ENCODE measurements at places on chromosomes 12 and 14. TPM values are rescaled to one million over a fixed set of nuclear protein-coding genes. Genes with fewer than 3 reads are reported as not detected.

DNA sequence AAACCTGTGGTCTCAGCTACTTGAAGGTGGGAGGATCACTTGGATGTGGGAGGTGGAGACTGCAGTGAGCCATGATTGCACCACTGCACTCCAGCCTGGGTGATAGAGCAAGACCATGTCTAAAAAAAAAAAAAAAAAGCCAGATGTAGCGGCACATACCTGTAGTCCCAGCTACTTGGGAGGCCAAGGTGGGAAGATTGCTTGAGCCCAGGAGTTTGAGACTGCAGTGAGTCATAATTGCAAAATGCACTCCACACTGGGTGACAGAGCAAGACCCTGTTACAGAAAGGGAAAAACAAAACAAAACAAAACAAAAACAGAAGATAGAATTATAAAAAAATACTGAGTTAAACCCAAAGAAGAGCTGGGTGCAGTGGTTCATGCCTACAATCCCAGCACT lies 29.1 kb upstream of the APOF start:
- DNase-seq = no peak

DNA sequence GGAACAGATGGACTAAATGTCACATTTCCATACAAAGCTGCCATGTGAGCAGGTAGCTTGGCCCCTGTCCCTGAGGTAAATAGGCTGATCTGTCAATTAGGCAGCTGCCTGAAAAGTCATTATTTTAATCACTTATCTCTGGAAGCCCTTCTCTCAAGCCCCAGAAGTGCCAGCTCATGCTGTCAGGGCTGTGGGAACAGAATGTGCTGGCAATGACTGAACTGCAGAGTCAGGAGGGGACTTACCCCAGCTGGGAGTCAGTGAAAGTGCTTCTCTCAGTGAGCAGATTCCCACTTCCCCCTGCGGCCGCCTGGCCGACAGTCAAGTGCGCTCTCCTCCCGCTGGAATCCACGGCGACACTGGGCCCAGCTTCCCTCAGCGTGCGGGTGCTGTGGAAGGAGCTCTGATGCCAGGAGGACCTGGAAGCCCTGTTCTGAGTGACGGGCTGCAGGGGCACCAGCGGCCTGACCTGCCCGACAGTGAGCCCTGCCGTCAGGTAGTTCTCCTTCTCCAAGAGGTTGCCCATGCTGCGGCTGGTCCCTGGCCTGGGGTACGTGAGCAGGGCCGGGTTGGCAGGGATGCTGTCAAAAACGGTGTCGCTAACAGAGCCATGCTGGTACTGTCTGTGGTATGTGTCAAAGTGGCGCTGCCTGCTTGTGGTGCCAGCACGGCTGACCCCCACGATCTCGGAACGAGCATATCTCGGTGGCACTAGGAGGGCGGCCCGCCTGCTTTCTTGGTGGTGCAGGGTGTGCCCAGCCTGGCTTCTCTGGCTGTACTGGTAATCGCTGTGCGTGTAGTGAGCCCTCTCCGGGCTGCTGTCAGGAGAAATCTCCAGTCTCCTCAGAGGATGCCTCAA lies 18.7 kb downstream of the PKP2 start:
- no peak for DNase-seq

DNA sequence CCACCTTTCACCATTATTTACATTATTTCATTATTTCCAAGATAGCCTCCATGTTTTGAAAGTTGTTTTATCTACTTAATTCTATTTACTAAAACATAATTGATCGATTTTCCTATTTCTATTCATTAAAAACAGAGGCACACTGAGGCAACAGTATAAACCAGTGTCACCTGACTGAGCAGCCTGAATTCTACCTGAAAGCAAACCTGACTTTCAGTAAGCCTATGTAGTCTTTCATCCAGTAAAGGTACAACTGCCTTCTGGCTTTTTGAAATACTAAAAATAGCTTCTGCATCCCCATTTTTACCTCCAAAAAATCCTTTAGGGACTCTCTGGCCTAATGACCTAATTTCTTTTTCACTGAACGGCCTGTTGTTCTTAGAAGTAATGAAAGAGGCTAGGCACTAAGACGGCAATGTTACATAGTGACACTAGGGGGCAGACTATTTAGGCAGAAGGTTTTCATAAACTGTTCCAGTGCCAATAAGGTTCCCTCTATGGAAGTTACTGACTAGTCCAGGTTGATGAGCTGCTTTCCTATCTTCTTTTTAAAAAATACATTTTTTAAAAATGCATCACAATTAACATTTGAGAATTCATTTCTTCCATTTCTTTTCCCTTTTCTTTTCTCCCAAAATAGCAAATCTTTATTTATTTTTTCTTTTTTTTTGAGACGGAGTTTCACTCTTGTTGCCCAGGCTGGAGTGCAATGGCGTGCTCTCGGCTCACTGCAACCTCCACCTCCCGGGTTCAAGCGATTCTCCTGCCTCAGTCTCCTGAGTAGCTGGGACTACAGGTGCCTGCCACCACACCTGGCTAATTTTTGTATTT lies 17.5 kb downstream of the ANAPC5 start:
- peak; percentile 26 for DNase-seq

DNA sequence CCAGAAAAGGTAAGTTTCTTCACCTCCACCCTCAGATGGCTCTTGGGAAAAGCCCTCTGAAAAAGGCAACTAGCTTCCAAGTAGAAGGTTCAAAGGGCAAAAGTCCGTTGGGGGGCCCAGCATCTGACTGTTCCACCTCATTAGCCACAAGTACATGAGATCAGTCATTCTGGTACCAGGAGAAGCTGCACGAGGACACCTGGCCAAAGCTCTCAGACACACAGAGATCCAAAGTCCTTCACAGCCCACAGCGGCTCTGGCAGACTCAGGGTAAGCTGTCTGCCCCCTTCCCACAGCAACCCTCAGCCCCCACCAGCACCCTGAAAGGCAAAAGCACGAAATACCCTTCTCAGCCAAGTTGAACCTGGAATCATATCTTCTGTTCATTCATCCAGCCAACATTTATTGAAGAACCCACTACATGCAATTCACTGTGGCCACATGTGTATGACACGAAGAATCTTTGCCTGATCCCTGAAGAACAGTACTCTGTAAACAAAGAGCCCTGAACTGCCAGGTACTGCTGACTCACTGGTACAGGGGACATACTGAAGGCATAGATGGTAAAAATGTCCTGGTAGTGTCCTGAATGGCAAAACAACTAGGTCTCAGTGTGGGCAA lies 19.0 kb downstream of the SLC7A7 start:
- peak; percentile 78 for DNase-seq

DNA sequence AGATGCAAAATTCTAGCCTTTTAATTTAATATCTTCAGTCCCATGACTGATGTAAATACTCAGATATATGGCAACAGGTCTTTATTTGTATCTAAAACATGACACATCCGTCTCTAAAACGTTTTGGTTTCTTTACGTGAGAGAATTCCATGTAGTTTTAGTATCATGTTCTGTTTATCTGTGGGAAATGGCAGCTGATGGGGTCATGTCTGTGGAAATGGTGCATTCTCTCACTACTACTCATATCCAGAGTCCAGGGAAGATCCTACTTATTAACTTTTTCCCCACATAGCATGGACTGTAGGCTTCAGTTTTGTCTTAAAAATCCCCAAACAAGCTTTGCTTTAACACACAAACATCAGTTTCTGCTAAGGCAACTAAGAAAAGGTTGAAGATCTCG lies 53.8 kb downstream of the SPTLC2 start:
- DNase-seq = no peak

DNA sequence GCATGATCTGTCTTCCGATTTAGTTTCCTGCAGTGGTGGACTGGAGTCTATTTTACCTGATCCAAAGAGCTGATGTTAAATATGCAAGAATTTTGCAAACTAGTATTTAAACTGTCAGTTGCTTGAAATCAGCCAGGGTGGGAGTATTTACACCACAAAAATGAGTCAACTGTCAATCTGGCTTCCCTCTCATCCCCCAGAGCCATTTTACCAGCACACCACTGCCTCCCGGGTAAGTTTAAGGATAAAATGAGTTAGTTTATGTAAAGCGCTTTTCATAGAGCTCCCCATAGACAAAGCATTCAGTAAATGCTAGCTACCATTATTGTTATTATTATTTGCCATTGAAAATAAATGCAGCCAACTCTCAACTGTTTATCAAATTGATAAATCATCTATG lies 106.3 kb upstream of the FRMD6 start:
- no peak for DNase-seq

GRCh38 chr14:100659345-100660001 lies 67.2 kb upstream of the DLK1 start:
- DNase-seq = no peak

- no peak for DNase-seq
These were observed 408.2 kb downstream of the AEBP2 start for GRCh38 chr12:19847294-19848059.

DNA sequence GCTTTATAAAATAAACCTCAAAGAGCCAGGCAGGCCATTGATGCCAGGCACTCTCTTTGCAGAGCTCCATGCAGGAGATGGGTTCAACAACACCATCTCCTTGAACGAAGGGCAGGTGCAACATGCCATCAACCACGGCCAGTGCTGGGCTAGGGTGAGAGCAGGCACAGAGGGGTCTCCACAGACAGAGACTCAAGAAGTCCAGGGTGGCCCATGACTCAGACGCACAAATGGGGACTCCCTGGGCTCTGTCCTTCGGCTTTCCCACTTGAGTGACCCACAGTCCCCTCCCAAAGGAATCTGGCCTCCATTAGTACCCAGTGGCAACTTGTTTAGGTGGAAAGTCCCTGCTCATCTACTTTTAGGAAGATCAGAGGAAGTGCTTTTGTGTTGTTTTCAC lies 124.4 kb upstream of the PZP start:
- no peak for DNase-seq

- DNase-seq = no peak
These were observed 73.7 kb upstream of the CISTR start for GRCh38 chr12:53825246-53826081.

- no peak for DNase-seq
These were observed 207.2 kb upstream of the BCL2L14 start for GRCh38 chr12:11863478-11863906.

GRCh38 chr12:52122904-52123303 lies 43.4 kb downstream of the SMIM41 start:
- DNase-seq = no peak

- no peak for DNase-seq
These were observed 1400.0 kb upstream of the FLRT2 start for GRCh38 chr14:84129941-84130340.

KRT73 gene
- not detected for total RNA-seq

HOXC13 gene
- not detected for total RNA-seq

EPYC gene
- not detected for total RNA-seq

Data from GM12878 (cell line).